ENCODE measurements at places on chromosomes 5 and 9.

DNA sequence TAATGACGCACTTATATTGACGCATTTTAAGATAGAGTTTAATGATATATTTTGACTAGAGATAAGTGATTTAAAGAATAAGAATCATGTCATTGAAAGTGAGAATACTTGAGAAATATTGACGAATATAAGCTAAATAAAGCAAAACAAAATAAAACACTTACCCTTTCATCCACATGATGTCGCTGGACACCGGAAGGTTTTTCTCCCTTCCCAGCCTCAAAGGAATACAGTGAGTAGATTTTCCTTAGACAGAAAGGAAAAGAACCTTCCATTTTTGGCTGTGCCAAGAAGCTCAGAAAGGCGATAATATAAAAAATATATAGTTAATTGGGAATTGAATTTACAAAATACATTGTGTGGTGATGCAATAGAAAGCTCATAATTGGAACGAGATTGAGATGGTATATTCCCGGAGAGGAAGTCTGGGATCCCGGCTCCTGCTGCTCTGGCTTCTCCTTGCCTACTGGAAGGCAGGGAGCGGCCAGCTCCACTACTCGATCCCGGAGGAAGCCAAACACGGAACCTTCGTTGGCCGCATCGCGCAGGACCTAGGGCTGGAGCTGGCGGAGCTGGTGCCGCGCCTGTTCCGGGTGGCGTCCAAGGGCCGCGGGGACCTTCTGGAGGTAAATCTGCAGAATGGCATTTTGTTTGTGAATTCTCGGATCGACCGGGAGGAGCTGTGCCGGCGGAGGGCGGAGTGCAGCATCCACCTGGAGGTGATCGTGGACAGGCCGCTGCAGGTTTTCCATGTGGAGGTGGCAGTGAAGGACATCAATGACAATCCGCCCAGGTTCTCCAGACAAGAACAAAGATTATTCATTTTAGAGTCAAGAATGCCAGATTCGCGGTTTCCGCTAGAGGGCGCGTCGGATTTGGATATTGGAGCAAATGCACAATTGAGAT lies at the start of gene PCDHA5:
PCDHA5 (plus strand) TSS at position 239 of the 906 bp plus-strand sequence.
- DNase-seq = no peak

- no peak for DNase-seq
Observed at GRCh38 chr5:88847420-88847819, 35.6 kb downstream of the MEF2C start.

GRCh38 chr9:113454914-113455761 lies 8.4 kb upstream of the RGS3 start:
- peak; percentile 34 for DNase-seq

DNA sequence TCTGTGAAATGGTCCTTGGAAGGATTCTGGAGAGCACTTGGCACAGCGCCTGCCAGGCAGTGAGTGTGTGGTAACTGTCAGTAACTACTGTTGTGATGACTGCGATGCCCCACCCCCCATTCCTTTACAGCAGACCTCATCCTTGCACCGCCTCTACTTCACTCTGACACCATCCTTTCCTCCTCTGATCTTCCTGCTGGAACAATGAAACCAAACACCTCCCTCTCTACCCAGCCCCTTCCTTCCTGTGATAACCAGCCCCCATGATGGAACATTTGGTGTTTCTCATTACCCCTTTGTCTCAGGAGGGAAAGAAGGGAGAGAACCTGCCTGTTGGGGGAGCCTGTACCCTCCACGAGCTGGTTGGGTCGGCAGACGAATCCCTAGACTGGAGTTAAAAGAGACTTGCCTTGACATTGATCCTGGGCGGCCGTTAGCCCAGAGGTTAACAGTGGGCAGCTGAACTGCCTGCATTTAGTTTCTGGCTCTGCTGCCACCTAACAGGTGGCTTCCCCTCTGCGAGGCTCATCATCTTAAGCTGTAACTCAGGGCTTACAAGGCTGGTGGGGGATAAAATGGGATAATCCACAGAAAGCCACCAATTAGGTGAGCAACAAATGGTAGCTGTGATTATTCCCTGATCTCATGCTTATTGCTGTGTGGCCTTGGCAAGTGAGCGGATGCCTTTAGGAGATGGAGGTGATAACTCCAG lies 34.2 kb upstream of the GRPEL2 start:
- no peak for DNase-seq

- DNase-seq = no peak
Observed at GRCh38 chr5:125143011-125143410, 396.6 kb upstream of the ZNF608 start.

DNA sequence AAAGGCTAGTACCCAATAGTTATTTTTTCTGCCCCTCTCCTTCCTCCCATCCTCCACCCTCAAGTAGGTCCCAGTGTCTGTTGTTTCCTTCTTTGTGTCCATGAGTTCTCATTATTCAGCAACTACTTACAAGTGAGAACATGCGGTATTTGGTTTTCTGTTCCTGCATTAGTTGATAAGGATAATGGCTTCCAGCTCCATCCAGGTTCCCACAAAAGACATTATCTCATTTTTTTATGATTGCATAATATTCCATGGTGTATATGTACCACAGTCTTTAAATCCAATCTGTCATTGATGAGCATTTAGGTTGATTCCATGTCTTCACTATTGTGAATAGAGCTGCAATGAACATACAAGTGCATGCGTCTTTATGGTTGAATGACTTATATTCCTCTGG lies 128.3 kb upstream of the ANKRD55 start:
- no peak for DNase-seq

- DNase-seq = no peak
Observed at GRCh38 chr9:111661802-111662521, 557 bp downstream of the GNG10 start.

DNA sequence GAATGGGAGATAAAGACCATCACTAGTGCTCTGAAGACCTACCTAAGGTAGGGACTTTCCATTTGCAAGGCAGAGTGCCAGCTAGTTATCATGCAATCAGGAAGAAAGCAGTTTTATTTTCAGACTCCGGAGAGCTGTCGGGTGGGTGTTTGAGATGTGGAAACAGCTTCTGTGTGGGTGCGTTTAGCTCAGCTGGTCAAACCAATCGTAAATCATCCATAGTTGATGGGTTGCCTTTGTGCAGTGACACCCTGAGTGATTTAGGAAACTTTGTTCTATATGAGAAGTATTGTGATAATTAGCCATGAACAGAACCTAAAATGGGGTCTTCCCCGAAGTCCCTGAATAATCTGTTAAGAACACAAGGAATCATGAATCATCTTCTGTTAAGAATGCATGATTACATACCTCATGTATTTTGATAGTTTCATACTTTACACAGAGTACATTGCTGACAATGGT lies 284.3 kb downstream of the ARHGAP26 start:
- DNase-seq = no peak

DNA sequence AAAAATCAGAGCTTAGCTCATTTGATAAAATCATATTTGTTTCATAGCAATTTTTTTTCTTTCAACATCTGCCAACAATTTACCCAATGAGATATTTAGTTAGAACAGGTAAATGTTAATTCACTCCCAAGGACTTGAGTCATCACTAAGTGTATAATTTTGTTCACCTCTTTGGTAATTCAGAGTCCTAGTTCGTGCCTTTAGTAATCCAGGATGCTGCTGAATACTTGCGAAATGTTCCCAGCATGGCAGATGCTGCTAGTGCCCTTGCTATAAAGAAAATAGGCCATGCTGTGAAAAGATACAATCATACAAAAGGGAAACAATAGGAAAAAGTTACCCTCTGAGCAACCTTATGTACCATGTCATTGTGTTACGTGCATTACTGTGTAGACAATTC lies 210.5 kb downstream of the CSNK1G3 start:
- DNase-seq = no peak

DNA sequence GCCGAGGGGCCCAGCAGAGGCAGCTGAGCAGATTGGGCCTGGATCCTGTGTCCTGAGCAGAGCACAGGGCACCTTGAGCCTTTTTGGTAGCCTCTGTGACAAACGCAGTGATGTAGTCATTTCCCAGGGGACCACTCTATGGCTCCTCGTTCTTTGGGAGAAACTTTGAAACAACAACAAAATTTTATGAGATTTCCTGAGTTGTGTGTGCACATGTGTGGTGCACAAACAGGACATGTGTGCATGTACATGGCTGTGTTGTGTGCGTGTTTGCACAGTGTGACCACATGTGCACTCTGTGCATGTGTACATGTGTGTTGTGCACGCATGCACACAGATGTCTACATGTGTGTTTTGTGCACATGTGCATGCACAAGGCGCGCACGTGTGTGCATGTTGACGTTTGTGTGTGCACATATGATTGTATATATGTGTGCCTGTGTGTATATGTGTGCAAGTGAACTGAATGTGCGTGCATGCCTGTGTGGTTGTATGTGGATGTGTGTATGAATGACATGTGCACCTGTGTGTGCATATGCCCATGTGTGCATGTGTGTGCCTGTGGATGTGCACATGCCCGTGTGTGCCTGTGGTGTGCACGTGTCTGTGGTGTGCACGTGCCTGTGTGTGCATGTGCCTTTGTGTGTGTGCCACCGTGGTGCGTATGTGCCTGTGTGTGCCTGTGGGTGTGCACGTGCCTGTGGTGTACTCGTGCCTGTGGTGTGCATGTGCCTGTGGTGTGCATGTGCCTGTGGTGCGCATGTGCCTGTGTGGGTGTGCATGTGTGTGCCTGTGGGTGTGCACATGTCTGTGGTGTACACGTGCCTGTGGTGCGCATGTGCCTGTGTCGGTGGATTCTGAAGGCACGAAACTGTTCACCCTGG lies 221.6 kb downstream of the CACNA1B start:
- DNase-seq = no peak

DNA sequence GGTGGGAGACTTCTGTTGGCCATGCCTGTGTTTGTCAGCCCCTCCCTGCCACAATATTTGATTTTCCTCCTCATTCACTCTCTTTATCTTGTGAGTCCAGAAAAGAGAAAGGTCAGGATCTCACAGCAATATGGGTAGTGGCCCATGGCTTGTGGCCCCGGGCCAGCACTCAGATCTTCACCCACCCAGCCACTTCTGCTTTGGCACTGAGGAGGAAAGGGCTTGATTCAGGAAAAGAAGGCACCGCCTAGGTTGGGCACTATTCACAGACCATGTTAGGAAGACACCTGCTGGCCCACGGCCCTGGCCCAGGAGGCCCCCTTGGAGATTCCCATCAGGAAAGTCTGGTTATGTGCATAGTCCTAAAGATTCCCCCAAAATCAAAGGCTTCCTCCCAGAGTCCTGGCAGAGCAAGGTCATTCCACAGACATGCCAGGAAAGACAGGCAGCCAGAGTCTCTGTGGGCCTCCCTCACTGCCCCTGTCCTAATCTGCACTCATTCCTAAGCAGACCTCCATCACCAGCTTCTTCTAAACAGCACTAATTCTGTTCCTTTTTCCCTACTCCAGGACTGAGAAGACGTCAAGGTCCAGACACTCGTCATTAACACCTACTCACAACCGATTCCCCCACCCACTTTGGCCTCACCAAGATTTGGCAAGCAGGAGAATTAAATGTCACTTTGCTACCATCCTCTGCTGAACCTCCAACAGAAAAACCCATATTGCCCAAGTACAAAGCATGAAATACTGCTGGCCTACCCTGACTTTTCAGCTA lies 179.3 kb downstream of the DEPDC1B start:
- no peak for DNase-seq

- no peak for DNase-seq
Observed at GRCh38 chr5:154860123-154860522, 1.7 kb downstream of the CNOT8 start.

- no peak for DNase-seq
Observed at GRCh38 chr9:132210472-132211145, 48.8 kb downstream of the NTNG2 start.

- DNase-seq = no peak
Observed at GRCh38 chr9:7174301-7174700, 416.5 kb downstream of the KDM4C start.

DNA sequence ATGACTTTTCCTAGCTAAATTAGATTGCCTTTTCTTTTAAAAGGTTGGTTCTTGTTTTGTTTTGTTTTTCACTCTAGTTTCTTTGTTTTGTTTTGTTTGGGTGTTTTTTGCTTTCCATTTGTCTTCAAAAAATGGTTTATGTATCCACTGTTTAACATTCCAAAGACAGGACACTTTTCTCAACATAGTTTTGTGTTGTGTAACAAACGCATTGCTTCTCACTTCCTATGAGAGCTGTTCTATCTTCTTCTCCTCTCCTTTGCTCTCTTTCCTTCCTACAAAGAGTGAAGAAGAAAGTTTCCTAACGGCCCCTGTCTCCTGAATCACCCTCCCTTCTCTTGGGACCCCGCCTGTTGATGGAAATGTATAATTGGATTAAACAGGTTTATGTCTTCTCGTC lies 539.7 kb downstream of the ACTL7B start:
- no peak for DNase-seq

GRCh38 chr5:7856855-7857254 lies 5.9 kb upstream of the CFAP90 start:
- no peak for DNase-seq

DNA sequence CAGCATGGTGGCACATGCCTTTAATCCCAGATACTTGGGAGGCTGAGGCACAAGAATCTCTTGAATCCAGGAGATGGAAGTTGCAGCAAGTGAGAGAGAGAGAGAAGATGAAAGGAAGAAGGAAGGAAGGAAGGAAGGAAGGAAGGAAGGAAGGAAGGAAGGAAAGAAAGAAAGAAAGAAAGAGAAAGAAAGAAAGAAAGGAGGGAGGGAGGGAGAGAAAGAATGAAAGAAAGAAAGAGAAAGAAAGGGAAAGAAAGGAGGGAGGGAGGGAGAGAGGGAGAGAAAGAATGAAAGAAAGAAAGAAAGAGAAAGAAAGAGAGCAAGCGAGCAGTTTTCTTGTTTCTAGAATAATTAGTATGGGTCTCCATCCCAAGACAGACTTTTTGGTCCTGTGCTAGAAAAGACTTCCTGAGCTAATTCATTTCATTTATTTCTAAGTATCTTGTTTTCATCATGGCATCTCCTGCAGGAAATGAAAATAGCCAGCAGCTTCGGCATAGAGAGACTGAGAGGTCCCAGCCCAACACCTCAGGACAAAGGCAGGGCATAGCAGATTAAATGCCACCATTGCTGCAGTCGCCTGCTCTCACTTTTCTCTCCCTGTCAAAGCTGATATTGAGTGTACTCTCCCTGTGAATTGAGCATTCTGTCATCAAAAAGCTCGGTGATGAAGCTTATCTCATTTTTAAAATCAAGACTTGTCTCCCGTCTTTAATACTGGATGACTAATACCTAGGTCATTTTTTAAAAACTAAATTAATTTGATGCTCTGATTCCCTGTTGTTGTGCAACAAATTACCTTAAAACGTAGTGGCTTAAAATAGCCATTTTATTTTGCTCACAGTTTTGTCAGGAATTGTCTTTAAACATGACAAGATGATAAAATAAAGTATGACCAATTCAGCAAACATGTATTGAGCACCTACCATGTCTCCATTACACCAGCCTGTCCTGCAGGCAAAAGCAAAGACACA lies 91.8 kb upstream of the ADRA1B start:
- DNase-seq = no peak

- DNase-seq = no peak
Observed at GRCh38 chr5:84085387-84086041, 299.2 kb downstream of the EDIL3 start.

GRCh38 chr9:34403554-34404380 lies 27.1 kb upstream of the MYORG start:
- DNase-seq = peak; percentile 65

GRCh38 chr5:150846654-150847333 lies 473 bp downstream of the IRGM start:
- DNase-seq = peak; percentile 79

Measured in tibial nerve (tissue), 4 donors.